ENCODE measurements at places on chromosomes 7 and 10.

- no peaks in the 10 kb centered on the region for H3K4me1 ChIP-seq
- H3K4me3 ChIP-seq = no peak overlapping the region
- no peak for DNase-seq
- H3K36me3 ChIP-seq = no peaks in the 10 kb centered on the region
- no peak overlapping the region for H3K27ac ChIP-seq
Measured at GRCh38 chr10:63120554-63120953, 12.6 kb upstream of the NRBF2 start.

DNA sequence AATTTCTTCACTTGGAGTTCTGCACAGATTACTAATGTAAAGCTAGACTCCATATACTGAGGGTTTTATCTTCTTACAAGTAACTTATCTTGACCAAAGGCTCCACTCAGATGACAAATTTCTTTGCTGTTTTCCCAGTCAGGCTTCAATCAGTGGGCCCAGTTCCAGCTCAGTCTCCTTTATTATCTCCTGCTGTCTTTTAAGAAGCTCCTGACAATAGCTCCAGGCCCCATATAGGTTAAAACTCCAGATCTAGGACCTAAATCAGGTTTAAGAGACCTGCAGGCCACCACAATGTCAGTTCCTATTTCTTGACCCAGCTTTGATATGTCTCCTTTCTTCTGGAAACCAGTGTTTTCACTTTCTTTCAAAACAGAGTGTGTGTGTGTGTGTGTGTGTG, 165.2 kb downstream of the RELN start:
- no peak overlapping the region for H3K27ac ChIP-seq
- no peak for DNase-seq
- H3K36me3 ChIP-seq = no peaks in the 10 kb centered on the region

GRCh38 chr10:86373251-86373650, 6.7 kb upstream of the GRID1 start:
- DNase-seq = no peak
- no peak overlapping the region for H3K27ac ChIP-seq
- no peak overlapping the region for H3K4me3 ChIP-seq
- peaks cover 10% of the 10 kb centered on the region for H3K27me3 ChIP-seq

GRCh38 chr7:81822811-81823210, 53.0 kb upstream of the HGF start:
- H3K27ac ChIP-seq = no peak overlapping the region
- no peak overlapping the region for H3K4me3 ChIP-seq
- H3K36me3 ChIP-seq = no peaks in the 10 kb centered on the region
- H3K27me3 ChIP-seq = no peaks in the 10 kb centered on the region
- H3K4me1 ChIP-seq = no peaks in the 10 kb centered on the region

GRCh38 chr7:134330974-134331373, 14.2 kb upstream of the SLC35B4 start:
- DNase-seq = no peak
- H3K36me3 ChIP-seq = no peaks in the 10 kb centered on the region
- no peak overlapping the region for H3K27ac ChIP-seq

DNA sequence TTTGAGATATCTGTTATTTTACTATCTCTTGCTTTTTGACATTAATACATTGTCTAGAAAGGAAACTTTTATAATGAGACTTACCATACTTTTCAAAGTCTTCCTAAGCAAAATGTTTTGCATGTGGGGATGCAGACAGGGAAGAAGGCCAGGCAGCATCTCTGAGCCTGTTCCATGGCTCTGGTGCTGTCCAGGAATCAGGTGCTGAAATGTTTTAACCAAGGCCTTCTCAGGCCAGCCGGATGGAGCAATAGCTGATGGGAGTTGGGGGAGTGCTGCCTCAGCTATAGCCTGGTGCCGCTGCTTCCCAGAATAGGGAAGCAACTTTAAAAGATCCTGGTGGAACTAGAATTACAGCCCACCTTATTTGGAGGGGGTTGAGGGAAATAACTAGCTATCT, 38.5 kb downstream of the CRTAC1 start:
- H3K27ac ChIP-seq = no peak overlapping the region
- no peak overlapping the region for H3K4me3 ChIP-seq
- H3K4me1 ChIP-seq = no peaks in the 10 kb centered on the region
- H3K36me3 ChIP-seq = no peaks in the 10 kb centered on the region
- H3K27me3 ChIP-seq = no peaks in the 10 kb centered on the region
